Mesothelial cell of epicardium (in vitro differentiated cells): ENCODE measurements at places on chromosomes 16 and 17.

DNA sequence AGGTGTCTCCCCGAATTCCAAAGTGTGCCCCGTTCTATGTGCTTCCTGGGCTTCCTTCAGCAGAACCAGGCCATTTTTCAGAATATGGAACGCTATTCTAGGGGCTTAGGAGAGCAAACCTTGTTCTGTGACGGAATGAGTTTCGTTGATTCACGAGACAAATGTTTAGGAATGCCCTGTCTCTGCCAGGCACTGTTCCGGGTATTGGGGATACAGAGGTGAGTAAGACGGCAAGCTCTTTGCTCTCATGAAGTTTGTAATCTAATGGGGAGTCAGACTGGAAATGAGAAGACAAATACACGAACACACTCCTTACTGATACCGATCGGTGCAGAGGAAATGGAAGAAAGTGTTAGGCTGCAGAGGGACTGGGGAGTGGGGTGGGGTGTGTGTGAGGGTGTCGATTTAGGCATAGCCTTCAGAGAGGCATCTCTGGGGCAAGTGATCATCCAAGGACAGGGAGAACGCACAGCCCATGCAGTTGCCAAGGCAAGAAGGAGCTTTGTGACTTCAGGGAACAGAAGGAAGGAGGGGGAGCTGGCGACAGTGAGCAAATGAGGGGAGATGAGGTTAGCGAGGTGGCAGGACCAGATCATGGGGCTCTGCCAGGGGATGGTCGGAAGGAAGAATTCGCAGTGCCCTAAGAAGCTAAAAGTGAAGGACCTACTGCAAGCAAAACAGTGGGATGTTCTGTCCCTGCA is 189.6 kb downstream of the MSI2 start:
- no peak for DNase-seq
- peaks cover 2% of the 10 kb centered on the region for H3K36me3 ChIP-seq
- H3K27ac ChIP-seq: peak overlapping the region; percentile 23
- H3K27me3 ChIP-seq: no peaks in the 10 kb centered on the region

- H3K4me3 ChIP-seq: no peak overlapping the region
- no peak for DNase-seq
- H3K27ac ChIP-seq: no peak overlapping the region
- peaks cover 12% of the 10 kb centered on the region for H3K4me1 ChIP-seq
- H3K27me3 ChIP-seq: no peaks in the 10 kb centered on the region
- peaks cover 20% of the 10 kb centered on the region for H3K36me3 ChIP-seq
These were observed 34.0 kb upstream of the NAGLU start for GRCh38 chr17:42502091-42502490.

DNA sequence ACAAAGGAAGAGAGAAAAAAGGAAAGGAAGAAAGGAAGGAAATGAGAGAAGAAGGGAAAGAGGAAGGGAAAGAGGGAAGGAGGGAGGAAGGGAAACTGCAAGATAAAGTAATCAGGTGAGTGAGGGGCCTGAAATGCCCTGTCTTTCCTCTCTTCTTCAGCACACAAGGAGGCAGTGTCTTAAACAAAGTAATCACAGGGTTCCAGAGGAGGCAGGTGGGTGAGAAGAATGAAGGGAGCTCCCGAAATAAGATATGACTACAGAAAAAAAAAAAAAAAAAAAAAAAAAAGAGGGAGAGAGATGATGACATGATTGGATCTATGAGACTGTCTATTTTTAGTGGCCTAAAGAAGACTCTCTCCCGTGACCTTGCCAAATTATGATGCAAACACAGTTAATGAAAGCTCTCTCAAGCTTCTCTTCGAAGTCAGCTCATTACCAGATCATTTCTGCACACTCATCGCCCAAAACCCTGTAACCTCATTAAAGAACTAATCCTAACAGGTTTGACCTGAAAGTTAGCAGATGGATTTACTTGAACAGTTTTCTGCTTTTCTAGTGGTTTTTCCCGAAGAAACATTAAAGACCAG is 53.6 kb downstream of the CDH11 start:
- no peaks in the 10 kb centered on the region for H3K36me3 ChIP-seq
- H3K4me3 ChIP-seq: no peak overlapping the region
- H3K4me1 ChIP-seq: peaks cover 27% of the 10 kb centered on the region
- no peak for DNase-seq
- peak overlapping the region; percentile 44 for H3K27ac ChIP-seq

- H3K27ac ChIP-seq: no peak overlapping the region
- H3K36me3 ChIP-seq: no peaks in the 10 kb centered on the region
- DNase-seq: no peak
- H3K4me1 ChIP-seq: peaks cover 6% of the 10 kb centered on the region
- H3K27me3 ChIP-seq: no peaks in the 10 kb centered on the region
These were observed 6.9 kb downstream of the KCNJ16 start for GRCh38 chr17:70081885-70082284.

GRCh38 chr16:27318392-27319256 is 4.8 kb downstream of the IL4R start:
- H3K27me3 ChIP-seq: peaks cover 15% of the 10 kb centered on the region
- peaks cover 2% of the 10 kb centered on the region for H3K4me1 ChIP-seq
- DNase-seq: no peak
- peak overlapping the region; percentile 8 for H3K4me3 ChIP-seq
- no peak overlapping the region for H3K27ac ChIP-seq
- no peaks in the 10 kb centered on the region for H3K36me3 ChIP-seq

DNA sequence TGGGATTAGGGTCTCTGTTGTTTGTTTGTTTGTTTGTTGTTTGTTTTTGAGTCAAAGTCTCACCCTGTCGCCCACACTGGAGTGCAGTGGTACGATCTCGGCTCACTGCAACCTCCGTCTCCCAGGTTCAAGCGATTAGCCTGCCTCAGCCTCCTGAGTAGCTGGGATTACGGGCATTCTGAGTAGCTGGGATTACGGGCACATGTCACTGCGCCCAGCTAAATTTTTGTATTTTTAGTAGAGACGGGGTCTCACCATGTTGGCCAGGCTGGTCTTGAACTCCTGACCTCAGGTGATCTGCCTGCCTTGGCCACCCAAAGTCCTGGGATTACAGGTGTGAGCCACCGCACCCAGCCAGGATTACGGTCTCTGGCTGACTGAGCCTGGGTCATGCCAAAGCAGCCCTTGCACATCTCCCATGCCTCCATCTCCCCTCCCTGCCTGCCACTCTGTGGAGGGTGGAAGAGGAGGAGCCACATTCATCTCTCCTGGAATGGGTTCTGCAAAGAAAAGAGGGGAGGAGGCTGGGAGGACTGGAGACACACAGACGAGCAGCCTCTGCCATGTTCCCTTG is 59.2 kb downstream of the BEAN1 start:
- peak overlapping the region; percentile 30 for H3K27ac ChIP-seq
- H3K4me1 ChIP-seq: peaks cover 20% of the 10 kb centered on the region
- H3K4me3 ChIP-seq: no peak overlapping the region
- no peaks in the 10 kb centered on the region for H3K27me3 ChIP-seq
- DNase-seq: no peak

DNA sequence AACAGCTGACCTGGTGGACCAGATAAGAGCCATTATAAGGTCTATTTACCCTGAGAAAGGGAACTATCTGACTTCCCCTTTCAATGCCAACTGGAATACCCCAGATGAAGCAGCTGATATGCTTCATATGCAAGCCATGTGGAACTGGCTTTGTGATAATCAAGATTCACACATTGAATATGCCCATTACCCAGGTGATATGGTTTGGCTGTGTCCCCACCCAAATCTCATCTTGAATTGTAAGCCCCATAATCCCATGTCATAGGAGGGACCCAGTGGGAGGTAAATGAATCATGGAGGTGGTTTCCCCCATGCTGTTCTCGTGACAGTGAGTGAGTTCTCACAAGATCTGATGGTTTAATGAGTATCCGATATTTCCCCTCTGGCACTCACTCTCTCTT is 42.1 kb downstream of the IKZF3 start:
- H3K4me3 ChIP-seq: no peak overlapping the region
- H3K27ac ChIP-seq: no peak overlapping the region
- DNase-seq: no peak
- H3K27me3 ChIP-seq: peaks cover 17% of the 10 kb centered on the region
